ENCODE measurements at places on chromosomes 5 and 9.

DNA sequence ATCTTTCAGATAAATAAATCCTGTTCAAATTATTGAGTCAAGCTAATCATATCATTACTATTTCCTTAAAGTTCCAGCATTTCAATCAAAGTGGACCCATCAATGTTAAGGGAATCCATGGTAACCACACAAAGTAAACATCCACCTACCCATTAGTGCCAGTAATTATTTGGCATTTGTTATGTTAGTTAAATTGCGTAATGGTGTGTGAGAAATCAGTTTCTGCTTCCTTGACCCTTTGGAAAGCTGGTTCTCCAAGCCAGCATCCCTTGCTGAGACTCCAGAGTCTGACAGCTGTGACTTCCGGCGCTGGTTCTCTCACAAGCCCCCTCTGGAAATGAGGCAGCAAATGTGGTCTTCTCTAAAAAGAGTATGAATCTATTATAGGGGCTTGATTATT lies 308.6 kb upstream of the EFNA5 start:
- no peak for DNase-seq

GRCh38 chr5:135367076-135367475 lies 32.0 kb downstream of the MACROH2A1 start:
- no peak for DNase-seq

DNA sequence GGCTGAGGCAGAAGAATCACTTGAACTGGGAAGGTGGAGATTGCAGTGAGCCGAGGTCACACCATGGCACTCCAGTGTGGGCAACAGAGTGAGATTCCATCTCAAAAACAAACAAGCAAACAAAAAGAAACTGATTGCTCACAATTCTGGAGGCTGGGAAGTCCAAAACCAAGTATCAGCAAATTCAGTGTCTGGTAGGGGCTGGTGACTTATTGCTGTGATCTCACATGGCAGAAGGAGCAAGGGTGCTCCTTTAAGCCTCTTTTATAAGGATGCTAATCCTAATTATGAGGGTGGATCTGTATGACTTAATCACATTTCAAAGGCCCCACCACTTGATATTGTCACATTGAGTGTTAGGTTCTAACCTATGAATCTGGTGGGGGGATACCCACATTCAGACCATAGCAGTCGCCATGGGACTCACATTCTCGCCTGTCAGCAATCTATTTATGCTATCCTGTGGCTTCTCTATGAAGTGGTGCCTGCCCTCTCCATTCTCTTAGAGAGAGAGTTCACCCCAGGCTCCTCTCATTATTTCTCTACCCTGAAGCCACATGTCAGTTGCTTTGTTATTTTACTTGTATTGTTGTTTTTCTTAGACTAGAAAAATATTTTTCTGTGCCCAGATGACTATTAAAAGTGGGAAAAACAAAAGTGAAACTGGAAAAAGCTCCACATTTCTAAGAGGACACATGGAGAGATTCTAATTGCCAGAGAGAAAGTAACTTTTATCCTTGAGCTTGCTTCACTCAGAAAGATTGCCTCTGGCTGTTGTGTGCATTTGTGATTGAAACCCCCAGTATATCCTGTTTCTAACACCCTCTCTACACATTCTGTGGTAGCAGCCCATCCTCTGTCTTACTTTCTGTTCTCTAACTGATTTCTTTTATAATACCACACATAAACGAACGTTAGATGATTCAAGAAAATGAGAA lies 18.8 kb upstream of the PRLR start:
- no peak for DNase-seq

DNA sequence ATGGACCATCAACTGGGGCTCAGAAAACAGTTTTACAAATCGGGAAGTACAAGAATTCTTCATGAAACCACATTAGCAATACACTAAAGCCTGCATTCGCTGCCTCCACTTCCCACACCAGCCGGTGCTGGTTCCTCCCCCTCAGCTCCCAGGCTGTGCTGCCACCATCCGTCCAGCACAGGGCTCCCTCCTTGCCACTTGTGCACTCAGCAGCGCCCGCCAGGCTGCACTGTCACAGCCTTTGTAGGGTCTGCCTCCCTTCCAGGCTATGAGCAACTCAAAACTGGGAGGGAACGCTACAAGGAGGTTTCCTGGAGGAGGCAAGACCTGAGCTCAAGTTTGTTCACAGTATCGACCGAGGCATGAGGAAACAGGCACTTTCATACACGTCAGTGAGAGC lies 7.7 kb downstream of the MAPK9 start:
- peak; percentile 34 for DNase-seq

DNA sequence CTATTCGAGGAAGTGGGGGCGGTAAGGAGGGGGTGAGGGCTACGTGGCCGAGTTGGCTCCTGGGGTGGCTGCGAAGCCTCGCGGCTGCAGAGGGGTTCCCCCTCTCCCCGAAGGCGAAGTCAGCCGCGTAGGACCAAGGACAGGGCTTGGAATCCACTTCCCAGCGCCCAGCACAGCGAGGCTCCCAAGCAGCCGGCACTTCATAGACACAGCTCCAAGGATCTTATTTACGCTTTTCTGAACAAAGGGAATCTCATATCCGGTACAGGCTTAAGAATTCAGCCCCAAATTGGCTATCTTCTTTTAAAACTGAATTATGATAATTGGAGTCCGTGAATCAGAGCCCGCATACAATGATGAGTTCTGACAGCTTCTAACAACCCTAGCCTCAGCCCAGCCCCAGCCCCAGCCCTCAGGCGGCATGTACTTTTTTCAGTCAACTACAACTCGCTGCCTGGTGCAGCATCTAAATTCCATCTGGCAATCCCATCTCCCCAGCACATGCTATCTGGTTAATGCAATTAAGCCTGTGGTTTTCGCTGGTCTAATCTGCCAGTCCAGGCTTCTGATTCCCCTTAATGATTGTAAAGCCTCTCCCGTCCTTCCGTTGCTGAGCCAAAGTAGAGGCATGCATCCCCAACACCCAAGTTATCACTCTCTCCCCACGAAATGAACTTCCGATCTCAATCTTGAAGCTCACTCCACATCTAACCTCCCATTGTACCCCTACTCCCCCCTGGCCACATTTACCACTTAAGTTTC lies 1.0 kb downstream of the ELAVL2 start:
- no peak for DNase-seq

DNA sequence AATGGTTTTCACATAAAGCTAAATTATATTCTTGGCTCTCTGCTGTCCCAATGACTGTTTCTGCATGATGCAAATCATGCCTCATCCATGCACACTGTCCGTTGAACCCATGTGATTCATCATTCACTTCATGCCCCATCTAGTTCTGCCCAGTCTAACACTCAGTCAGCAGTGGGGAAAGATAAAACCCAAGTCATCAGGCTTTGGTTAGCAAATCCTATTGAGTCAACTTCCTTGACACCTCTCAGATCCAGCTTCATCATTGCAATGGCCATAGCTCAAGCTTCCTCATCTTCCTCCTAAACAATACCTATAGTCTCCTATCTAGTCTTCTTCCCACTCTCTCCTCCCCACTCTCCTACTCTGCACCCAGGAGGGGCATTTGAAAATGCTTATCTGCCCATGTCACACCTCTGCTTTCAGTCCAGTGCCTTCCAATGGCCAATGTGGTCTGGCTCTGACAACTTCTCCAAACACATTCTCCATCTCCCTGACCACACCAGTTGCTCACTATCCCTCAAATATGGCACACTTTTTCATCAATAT lies 266.0 kb upstream of the TRIM32 start:
- no peak for DNase-seq

DNA sequence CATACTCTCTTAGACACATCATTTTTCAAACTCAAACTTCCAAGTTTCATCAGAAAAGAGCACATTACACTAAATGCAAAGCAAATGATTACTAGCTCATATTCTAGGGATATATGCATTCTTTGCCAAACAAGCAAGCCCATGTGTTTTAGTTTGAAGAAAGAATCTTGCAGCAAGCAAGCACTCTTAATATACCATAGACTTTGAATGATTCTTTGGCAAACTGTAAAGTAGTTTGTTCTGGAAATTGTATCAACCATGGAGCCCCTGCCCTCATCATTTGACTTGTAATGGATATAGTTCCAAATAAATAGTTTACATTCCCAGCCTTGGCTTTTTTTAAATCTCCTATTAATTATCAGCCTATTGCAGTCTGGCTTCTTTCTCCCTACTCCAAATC lies 325.2 kb downstream of the NR2F1-AS1 start:
- no peak for DNase-seq

- no peak for DNase-seq
Observed at GRCh38 chr9:8267636-8268035, 468.1 kb upstream of the DMAC1 start.

DNA sequence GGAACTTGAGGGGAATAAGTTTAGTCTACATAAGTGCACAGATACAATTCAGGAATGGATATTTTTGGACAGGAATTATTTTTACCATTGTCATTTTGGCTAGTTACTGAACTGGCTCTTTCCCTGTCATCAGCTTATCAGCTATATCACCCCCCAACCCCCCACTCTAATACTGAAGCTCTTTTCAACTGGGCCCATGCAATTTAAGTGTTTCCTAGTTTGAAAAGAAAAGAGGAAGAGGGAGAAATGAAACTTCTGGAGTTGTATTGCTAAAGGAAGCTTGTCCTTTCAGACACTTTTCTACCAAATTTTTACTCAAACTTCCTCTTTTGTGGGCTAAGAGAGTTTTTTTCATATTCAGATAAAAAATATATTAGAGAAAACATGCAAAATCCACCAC lies 18.5 kb upstream of the TIMD4 start:
- DNase-seq = no peak

- DNase-seq = no peak
Observed at GRCh38 chr9:15714746-15715145, 161.9 kb downstream of the CCDC171 start.

- no peak for DNase-seq
Observed at GRCh38 chr5:14748180-14748900, 83.8 kb downstream of the OTULIN start.

- no peak for DNase-seq
Observed at GRCh38 chr5:126931963-126932660, 98.2 kb downstream of the MARCHF3 start.

DNA sequence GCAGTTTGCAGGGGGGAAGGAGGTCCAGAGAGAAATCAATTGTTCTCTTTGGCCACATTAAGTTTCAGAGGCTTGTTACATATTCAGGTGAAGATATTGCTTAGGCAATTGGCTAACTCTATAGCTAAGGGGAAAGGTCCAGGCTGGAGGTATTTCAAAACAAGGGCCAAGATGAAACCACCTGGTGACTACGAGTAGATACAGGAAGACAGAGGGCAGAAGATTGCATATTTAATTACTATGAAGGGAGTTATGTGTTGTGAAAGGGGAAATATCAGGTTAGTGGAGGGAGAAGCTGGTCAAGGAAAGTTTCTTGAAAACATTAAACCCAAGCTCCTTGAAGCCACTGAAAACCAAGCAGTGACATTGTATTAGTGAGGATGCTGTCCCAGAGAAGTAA lies 1.9 kb upstream of the RAD23B start:
- DNase-seq = no peak
